ENCODE measurements at places on chromosomes 7 and 10. TPM values are rescaled to one million over a fixed set of nuclear protein-coding genes. Genes with fewer than 3 reads are reported as not detected.

OR2A1 gene
- polyA plus RNA-seq, result 1.4 TPM

PRLHR gene
- polyA plus RNA-seq, result not detected

OPN4 gene
- polyA plus RNA-seq, result not detected

SEMA3D gene
- 54.4 TPM for polyA plus RNA-seq

TMEM196 gene
- polyA plus RNA-seq, result 0.10 TPM
